CD8-positive, alpha-beta memory T cell (primary cell): ENCODE measurements at places on chromosomes 11 and 22. TPM values are rescaled to one million over a fixed set of nuclear protein-coding genes. Genes with fewer than 3 reads are reported as not detected.
A peak's percentile ranks its signal among the peaks of the same experiment; 100 is the strongest.

GRCh38 chr22:50320116-50320515 is 6.7 kb downstream of the DENND6B start:
- no peak overlapping the region for H3K4me3 ChIP-seq
- no peaks in the 10 kb centered on the region for H3K27me3 ChIP-seq
- DNase-seq: no peak
- no peak overlapping the region for H3K27ac ChIP-seq
- H3K4me1 ChIP-seq: peaks cover 3% of the 10 kb centered on the region
- H3K36me3 ChIP-seq: no peaks in the 10 kb centered on the region

- no peak for DNase-seq
- H3K4me1 ChIP-seq: peaks cover 8% of the 10 kb centered on the region
- no peaks in the 10 kb centered on the region for H3K27me3 ChIP-seq
- no peaks in the 10 kb centered on the region for H3K36me3 ChIP-seq
- no peak overlapping the region for H3K4me3 ChIP-seq
These were observed 36.8 kb upstream of the MPEG1 start for GRCh38 chr11:59249535-59249934.

GRCh38 chr22:47276450-47276820 is 514.0 kb downstream of the TBC1D22A start:
- H3K36me3 ChIP-seq: no peaks in the 10 kb centered on the region
- no peaks in the 10 kb centered on the region for H3K4me1 ChIP-seq
- no peak overlapping the region for H3K27ac ChIP-seq
- no peak for DNase-seq

GRCh38 chr11:38819981-38820380 is 2221.9 kb upstream of the RAG2 start:
- H3K36me3 ChIP-seq: no peaks in the 10 kb centered on the region
- H3K4me1 ChIP-seq: no peaks in the 10 kb centered on the region
- H3K4me3 ChIP-seq: no peak overlapping the region
- DNase-seq: no peak
- no peak overlapping the region for H3K27ac ChIP-seq

DNA sequence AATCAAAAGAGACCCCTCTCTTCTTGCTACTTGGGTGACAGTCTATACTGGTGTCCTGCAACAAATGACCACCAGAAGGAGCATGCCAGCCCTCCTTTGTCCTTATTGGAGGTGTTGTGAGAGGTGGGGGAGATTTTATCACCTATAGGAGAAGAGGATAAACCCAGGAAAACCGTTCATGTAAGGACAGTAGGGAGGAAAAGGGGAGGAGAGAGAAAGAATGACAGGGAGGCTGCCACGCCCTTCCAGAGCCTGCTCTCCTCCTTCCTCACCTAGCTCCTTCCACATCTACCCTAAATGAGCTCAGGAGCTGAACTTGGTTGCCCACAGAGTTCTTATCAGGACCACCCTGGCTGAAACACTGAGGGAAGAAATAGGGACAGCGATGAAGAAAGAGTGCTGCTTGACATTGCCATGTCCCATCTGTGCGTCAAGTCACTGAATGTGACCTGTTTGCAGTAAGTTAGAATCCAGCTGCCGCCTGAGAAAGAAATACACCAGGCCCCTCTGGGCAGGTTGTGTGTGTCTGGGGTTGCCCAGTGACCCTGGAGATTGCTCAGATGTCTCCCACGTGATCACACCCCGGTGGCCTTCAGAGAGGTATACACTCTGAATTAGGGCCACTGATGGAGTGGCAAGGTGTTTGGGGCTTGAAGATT is 40.4 kb upstream of the ETS1 start:
- H3K27me3 ChIP-seq: no peaks in the 10 kb centered on the region
- H3K36me3 ChIP-seq: no peaks in the 10 kb centered on the region
- peak overlapping the region; percentile 46 for H3K4me3 ChIP-seq
- peak overlapping the region; percentile 49 for H3K27ac ChIP-seq
- DNase-seq: no peak
- H3K4me1 ChIP-seq: peaks cover 93% of the 10 kb centered on the region

- H3K4me1 ChIP-seq: no peaks in the 10 kb centered on the region
- no peaks in the 10 kb centered on the region for H3K36me3 ChIP-seq
These were observed 56.6 kb downstream of the CSNK2A3 start for GRCh38 chr11:11296434-11296833.

- peaks cover 23% of the 10 kb centered on the region for H3K4me1 ChIP-seq
- H3K36me3 ChIP-seq: peaks cover 7% of the 10 kb centered on the region
- H3K27me3 ChIP-seq: no peaks in the 10 kb centered on the region
- no peak overlapping the region for H3K27ac ChIP-seq
- DNase-seq: no peak
- H3K4me3 ChIP-seq: no peak overlapping the region
These were observed 3.3 kb upstream of the POLR2G start for GRCh38 chr11:62757846-62758788.

DNA sequence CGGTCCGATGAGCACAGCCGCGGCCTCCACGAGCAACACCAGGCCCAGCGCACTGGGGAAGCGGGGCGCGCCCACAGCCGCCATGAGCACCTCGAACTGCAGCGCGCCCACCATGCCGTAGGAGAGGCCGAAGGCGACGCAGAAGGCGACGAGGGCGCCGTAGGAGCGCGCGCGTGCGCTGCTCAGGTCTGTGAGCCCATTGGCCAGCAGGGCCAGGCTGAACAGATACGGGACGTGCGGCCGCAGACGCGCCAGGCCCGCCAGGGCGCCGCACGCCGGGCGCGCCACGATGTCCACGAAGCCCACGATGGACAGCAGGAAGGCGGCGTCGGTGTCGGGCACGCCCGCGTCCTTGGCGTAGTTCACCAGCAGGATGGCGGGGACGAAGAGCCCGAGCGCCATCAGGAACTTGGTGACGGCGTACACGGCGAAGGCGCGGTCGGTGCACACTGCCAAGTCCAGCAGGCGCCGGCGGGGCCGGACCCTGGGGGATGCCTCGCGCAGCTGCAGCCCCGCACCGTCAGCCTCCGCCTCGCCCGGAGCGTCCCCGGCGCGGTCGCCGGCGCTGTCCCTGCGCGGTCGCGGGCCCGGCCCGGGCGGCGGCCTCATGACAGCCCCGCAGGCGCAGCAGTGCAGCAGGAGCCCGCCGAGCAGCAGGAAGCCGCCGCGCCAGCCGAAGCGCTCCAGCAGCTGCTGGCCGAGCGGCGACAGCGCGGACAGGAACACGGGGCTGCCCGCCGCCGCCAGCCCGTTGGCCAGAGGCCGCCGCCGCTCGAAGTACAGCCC is 2.9 kb downstream of the SLC16A8 start:
- peaks cover 15% of the 10 kb centered on the region for H3K4me1 ChIP-seq
- no peak overlapping the region for H3K4me3 ChIP-seq
- H3K36me3 ChIP-seq: no peaks in the 10 kb centered on the region
- no peak for DNase-seq
- peaks cover 19% of the 10 kb centered on the region for H3K27me3 ChIP-seq

GRCh38 chr11:16977136-16977993 is 36.8 kb downstream of the PLEKHA7 start:
- no peak for DNase-seq
- no peaks in the 10 kb centered on the region for H3K27me3 ChIP-seq
- H3K27ac ChIP-seq: no peak overlapping the region
- H3K36me3 ChIP-seq: no peaks in the 10 kb centered on the region

DNA sequence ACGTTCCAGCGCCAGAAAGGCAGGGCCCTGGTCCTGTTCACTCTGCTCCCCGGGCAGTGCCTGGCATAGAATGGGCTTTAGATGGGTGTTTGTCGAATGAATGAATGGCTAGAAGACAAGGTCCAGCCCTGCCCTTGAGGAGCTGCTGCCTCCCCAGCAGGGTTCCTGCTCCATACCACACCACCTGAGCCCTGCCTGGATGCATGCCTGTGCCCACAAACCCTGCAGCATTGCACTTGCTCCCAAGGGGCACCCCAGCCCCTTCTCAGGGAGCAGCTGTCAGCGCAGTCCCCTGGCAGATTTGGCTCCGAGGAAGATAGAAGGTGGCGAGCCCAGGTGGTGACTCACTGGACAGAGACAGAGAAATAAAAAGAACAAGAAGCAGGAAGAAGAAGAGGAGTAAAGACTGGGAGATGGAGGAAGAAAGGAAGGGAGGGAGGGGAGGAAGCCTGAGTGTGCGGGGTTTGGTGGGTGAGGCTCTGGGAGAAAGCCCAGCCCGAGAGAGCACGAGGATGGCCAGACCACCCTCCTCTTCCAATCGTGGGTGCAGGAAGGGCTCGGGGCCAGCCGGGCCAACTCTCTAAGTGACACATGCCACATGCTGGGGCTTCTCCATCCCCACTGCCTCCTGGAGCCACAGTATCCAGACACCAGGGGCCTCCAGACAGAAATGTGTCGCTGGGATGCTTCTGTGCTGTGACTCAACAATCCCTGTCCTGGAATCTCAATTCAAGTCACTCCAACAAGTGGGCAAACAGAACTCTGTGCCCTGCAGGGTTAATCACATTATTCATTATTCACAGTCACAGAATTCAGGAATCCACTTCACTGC is 1474.3 kb downstream of the BRD1 start:
- no peaks in the 10 kb centered on the region for H3K27me3 ChIP-seq
- H3K4me3 ChIP-seq: no peak overlapping the region
- no peaks in the 10 kb centered on the region for H3K4me1 ChIP-seq
- H3K36me3 ChIP-seq: no peaks in the 10 kb centered on the region
- H3K27ac ChIP-seq: no peak overlapping the region

DNA sequence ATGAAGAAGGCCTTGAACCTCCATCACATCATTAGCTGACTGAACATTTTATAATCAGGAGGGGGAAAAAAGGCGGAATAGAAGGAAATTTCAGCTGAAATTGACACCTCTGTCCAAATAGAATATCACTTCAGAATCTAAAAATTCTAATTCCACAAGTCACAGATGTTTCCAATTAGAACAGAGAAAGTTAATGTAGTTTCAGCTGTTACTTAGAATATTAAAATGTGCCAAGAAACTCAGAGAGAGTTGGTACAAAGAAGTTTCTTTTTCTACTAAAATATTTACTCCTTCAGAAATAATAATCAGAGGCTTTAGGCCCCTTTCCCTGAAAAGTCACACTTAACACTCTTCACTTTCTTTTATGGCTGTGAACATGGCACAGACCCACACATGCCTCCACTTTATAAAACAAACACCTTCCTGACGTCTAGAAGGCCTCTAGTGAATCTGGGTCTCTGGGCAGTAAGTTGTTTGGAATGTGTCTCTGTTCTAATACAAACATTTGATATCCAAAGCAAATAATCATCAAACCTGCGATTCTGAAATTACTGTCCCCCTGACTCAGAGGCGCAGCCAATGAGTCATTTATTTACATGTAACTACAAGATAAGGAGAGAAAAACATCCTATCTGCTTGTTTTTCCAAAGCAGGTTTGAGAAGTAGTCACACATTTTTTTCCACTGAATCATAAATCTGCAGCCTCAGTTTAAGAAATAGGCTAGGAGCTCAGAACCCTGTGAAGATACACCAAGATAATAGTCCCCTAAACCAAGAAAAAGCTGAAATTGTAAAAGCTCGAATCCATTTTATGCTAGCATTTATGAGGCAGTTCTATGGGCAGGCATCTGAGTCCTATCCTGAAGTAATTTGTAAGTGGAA is 148.4 kb downstream of the ME3 start:
- DNase-seq: no peak
- no peak overlapping the region for H3K27ac ChIP-seq
- no peaks in the 10 kb centered on the region for H3K27me3 ChIP-seq
- H3K36me3 ChIP-seq: no peaks in the 10 kb centered on the region
- no peaks in the 10 kb centered on the region for H3K4me1 ChIP-seq
- no peak overlapping the region for H3K4me3 ChIP-seq

- no peaks in the 10 kb centered on the region for H3K27me3 ChIP-seq
- no peak overlapping the region for H3K27ac ChIP-seq
These were observed 612.2 kb downstream of the CNTN5 start for GRCh38 chr11:99632969-99633368.

- no peak for DNase-seq
- no peaks in the 10 kb centered on the region for H3K4me1 ChIP-seq
- no peaks in the 10 kb centered on the region for H3K27me3 ChIP-seq
- H3K27ac ChIP-seq: no peak overlapping the region
- peaks cover 15% of the 10 kb centered on the region for H3K36me3 ChIP-seq
These were observed 12.5 kb upstream of the PDE2A start for GRCh38 chr11:72686639-72687220.

GRCh38 chr11:14409891-14410290 is 50.9 kb upstream of the RRAS2 start:
- H3K36me3 ChIP-seq: no peaks in the 10 kb centered on the region
- no peaks in the 10 kb centered on the region for H3K27me3 ChIP-seq
- H3K4me1 ChIP-seq: peaks cover 6% of the 10 kb centered on the region
- no peak overlapping the region for H3K27ac ChIP-seq

DNA sequence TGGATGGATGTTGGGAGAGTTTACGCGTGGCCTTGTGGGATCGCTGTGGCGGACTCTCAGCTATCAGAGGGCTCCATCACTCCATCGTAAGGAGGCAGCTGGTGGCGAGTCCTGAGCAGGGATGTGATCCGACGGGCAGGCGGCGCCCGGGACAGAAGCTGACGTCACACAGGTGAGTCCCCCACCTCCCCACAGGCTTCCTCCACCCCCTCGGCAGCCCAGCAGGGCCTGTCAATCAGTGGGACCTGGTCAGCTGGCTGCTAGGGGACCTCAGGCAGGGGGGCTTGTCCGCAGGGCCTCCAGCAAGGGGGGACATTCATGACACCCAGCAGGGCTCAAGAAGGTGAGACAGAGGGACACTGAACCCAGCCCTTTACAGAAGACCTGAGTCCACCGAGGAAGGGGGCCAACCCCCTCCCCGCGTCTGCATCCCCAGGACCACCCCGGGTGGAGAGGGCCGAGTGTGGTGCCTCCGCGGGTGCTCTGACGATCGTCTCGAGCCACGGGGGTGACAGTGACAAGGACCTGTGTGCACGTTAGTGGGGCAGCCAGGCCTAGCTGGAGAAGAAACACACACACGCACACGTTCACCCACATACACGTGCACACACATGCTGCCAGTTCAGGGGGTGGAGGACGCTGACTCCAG is 7.1 kb downstream of the HRAS start:
- H3K4me3 ChIP-seq: no peak overlapping the region
- no peaks in the 10 kb centered on the region for H3K36me3 ChIP-seq

DNA sequence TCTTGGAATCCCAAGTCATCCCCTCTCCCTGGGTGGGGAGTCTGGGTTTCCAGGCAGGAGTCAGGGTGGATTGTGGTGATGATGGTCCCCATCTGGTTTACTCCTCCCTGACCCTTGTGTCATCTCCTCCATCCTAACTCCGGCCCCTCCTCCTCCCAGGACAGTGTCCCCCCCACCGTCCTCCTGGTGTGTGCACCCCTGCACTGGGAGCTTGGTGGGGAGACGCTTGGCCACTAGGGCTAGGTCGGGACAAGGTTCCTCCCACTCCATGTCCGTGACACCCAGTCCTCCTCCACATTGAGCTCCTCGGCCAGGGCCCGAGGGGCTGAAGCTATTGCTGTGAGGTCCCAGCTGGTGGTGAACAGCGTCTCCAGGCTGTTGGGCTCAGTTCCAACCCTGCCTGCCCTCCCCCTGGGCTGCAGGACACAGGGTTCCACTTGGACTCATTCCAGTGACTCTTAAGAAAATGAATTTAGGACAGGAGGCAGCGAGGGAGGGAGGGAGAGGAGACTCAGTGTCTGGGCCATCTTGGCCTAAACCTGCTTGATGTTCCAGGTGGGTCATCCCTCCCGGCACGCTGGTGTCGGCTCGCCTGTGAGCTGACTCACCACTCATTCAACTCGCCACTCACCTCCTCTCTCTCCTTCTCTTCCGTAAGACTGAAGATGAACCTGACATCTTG is 433.2 kb downstream of the TBC1D22A start:
- H3K4me3 ChIP-seq: no peak overlapping the region
- H3K36me3 ChIP-seq: no peaks in the 10 kb centered on the region
- H3K4me1 ChIP-seq: no peaks in the 10 kb centered on the region

Gene NAA40
- total RNA-seq: 20.2 TPM

Gene GPR83
- total RNA-seq: 0.11 TPM

Gene ZNRD2
- 69.6 TPM for total RNA-seq
